ENCODE measurements at places on chromosomes 1 and 21.

DNA sequence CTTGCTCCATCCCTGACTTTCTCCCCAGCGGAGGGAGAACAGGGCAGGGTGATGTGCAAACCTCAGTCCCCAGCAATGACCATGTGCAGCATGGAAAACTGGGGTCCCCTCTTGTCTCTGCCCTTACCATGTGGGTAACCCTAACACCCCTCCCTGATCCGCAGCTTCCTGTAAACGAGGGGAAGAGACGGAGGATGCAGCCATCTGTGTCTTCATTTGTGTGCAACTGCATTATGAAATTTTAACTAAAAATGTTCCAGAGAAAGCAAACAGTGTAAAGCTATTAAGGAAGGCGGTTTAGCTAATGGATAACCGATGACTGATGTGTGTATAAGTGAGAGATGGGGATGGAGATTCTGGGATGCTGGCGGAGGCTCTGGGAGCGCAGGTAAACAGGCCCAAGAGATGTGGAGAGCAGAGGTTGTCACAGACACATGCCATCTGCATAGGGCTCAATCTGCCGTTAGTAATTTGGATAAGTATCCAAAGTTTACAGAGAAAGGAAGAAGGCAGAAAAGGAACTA, 206.6 kb downstream of the DSCAM start:
- DNase-seq = peak; percentile 29

DNA sequence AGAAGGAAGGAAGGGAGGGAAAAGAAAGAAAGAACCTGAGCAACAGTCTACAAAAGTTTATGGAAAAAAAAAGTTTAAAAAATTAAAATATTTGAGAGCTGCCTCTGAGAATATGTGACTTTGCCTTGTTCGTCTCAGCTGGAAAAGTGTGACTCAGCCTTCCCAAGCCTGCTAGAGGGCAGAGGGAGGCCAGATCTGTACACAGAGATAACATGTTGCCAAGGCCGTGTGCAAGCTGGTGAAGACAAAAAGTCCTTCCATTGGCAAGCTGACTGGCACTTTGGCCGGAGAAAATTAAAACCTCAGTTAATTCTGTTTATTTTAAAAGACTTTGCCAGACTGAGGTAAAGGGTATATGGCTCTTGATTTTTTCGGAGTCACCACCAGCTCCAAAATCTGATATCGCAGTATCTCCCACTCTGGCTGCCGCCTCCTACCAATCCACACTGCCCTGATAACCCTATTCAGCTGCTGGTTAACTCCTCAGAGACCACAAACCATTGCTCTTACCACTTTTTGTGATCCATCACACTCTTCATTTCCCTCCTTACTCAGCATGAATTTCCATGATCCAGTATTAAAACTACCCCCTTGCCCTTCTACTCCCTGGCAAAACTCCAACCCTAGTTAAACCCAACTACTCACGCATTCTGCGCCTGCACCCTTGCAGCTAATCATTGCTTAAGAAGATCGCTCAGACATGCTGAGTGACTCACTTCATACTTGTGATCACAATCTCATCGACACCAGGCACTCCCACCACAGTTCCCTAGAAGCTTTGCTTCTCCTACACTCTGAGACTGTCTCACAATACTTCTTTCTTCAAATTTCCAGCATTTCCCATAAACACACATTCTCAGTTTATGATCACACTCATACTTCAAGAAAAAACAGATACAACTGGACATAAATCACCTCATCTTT, 5.7 kb upstream of the PPP1R15B start:
- no peak for DNase-seq

GRCh38 chr1:67755619-67756018, 70.6 kb downstream of the GADD45A start:
- DNase-seq = peak; percentile 92

GRCh38 chr1:89739844-89740216, 81.0 kb upstream of the LRRC8D start:
- no peak for DNase-seq

GRCh38 chr1:191065771-191066170, 588.1 kb upstream of the BRINP3 start:
- no peak for DNase-seq

DNA sequence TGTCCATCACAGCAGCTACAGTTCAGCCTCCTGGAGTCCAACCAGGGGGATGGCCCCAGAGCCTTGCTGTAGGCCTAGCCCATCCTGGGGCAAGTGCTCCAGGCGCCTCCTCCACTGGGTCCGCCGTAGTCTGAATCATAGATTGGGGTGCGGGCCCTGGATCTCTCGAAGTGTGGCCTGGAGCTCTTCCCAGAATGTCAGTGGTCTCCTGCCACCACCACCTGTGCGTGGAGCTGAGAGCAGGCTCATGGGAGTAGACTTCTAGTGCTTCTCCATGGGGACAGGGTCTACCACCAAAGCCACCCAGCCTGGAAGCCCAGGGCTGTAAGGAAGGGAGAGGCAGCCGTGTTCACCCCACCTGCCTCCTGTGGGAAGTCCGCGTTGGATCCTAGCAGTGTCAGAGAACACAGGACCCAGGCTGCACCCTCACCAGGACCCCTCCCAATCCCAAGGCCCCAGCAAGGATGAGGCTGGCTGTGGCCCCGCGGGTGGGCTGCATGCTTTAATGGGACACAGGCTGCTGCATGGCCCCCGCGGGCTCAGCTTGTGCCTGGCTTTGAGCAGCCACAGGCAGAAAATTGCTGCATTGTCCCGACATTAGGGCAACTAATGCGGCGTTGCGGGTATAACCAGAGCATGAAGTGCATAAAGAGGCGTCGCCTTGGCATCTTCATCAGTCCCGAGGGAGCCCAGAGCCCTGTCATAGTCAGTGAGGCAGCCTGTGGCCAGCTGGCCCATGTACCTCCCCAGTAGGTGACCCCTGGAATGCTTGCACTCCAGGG, 735 bp upstream of the HES3 start:
- DNase-seq = no peak

DNA sequence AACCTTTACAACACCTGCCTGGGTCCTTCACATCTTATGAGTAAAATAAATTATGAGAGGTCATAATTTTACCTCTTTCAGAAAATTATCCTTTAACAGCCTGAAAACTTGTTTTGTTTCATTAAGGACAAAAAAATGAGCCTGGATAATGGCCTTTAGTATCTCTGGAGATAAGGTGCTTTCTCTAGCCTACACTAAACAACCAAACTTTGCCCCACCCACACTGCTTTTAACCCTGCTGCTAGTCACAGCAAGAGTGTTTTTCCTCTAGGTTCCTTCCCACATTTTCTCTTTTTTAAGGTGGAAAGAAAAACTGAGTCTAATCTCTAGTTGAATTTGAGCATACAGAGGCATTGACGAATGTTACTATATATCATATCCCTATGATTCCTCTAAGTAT, 101.7 kb upstream of the KRTAP19-8 start:
- no peak for DNase-seq

All from NCI-H1417 (cell line).